Left cardiac atrium (tissue), 4 donors: ENCODE measurements at places on chromosomes 2 and 18. TPM values are rescaled to one million over a fixed set of nuclear protein-coding genes. Genes with fewer than 3 reads are reported as not detected.

The CHRNA1 gene
- total RNA-seq = not detected

The HOXD13 gene
- not detected for total RNA-seq

The HMSD gene
- 0.09 TPM for total RNA-seq

The NGEF gene
- 1.6 TPM for total RNA-seq

The REG3A gene
- not detected for total RNA-seq

The TUBA3E gene
- total RNA-seq = 6.7 TPM

The KCNK3 gene
- total RNA-seq = 30.9 TPM

The SCN9A gene
- 1.8 TPM for total RNA-seq

The RIT2 gene
- not detected for total RNA-seq

The CPS1 gene
- total RNA-seq = 3.0 TPM

The REG3G gene
- total RNA-seq = not detected

The ATP6V1B1 gene
- 0.89 TPM for total RNA-seq

The MRO gene
- total RNA-seq = 5.1 TPM

The DGUOK gene
- 33.7 TPM for total RNA-seq

The LINC00305 gene
- total RNA-seq = not detected

The LYPD6B gene
- not detected for total RNA-seq

The TNS1 gene
- total RNA-seq = 508 TPM

The CCDC68 gene
- total RNA-seq = 4.9 TPM

The REEP1 gene
- total RNA-seq = 22.5 TPM

The ZNF892 gene
- total RNA-seq = 2.9 TPM

The EFHD1 gene
- 19.3 TPM for total RNA-seq

The SMPD4 gene
- total RNA-seq = 20.2 TPM

The RND3 gene
- 29.2 TPM for total RNA-seq

The ADGRF3 gene
- 0.08 TPM for total RNA-seq

The MAPRE3 gene
- total RNA-seq = 43.1 TPM

The SLC8A1 gene
- total RNA-seq = 590 TPM

The NOTO gene
- not detected for total RNA-seq

The TUBB8B gene
- not detected for total RNA-seq

The USP14 gene
- 47.2 TPM for total RNA-seq

The IL36B gene
- not detected for total RNA-seq

The DUSP2 gene
- 2.4 TPM for total RNA-seq

The ALMS1 gene
- 7.7 TPM for total RNA-seq

The MOCOS gene
- total RNA-seq = 0.97 TPM

The GKN2 gene
- not detected for total RNA-seq

The RUFY4 gene
- not detected for total RNA-seq

The DUSP19 gene
- 5.9 TPM for total RNA-seq

The LIPG gene
- 0.09 TPM for total RNA-seq

The KCNJ3 gene
- 27.5 TPM for total RNA-seq

The MORN2 gene
- 12.8 TPM for total RNA-seq

The SPAST gene
- total RNA-seq = 9.2 TPM

The DLGAP1 gene
- total RNA-seq = 0.29 TPM

The ZBTB7C gene
- total RNA-seq = 4.2 TPM

The SLC30A3 gene
- 5.7 TPM for total RNA-seq

The HOXD3 gene
- total RNA-seq = 1.1 TPM

The KRTCAP3 gene
- total RNA-seq = not detected

The TSHZ1 gene
- 14.0 TPM for total RNA-seq

The INO80D gene
- total RNA-seq = 10.8 TPM

The CHRND gene
- not detected for total RNA-seq

The TFPI gene
- total RNA-seq = 42.7 TPM

The ATOH8 gene
- 23.4 TPM for total RNA-seq

The SLC9A4 gene
- total RNA-seq = not detected

The SELENOI gene
- 20.4 TPM for total RNA-seq

The SERPINB13 gene
- total RNA-seq = not detected

The NEU2 gene
- total RNA-seq = not detected
